Non-pigmented ciliary epithelial cell (primary cell): ENCODE measurements at places on chromosomes 1 and 21.

- no peak for DNase-seq
Measured at GRCh38 chr1:8796812-8797211, 20.6 kb downstream of the RERE start.

DNA sequence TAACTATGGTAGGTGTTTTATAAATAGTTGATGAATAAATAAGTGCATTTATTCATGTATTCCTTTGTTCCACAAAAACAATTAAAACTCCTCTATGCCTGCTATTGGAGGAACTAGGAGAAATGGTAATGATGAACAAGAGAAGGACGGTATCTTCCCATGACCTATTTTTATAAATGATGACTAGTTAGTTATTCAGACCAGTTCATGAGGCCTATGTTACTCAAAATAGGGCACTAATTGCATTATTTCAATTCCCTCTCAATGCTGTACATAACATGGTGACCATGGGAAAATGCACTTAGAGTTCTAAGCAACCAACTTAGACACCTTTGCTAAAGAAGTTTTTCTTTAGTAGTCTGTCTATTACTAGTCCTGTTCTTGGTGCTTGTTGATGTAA, 53.1 kb downstream of the XCL1 start:
- DNase-seq = no peak

GRCh38 chr1:209620487-209620884, 31.7 kb downstream of the LAMB3 start:
- DNase-seq = no peak

DNA sequence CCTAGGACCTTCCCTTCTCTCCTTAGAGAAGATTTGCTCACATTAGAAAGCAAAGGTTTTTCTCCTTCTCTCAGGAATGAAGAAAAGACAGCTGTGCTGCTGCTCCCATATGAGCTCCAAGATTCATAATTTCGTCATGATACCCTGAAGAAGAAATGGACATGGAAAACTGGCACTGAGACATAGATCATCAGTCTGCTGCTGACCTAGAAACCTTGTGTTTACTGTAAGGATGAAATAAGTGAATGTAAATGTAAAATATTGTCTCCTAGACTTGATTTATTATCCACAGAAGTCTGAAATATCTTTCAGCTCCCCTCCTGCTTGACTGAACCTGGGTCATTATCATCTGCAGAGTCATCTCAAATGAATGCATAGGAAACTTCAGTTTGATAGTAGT, 77.9 kb downstream of the ZC3H11B start:
- no peak for DNase-seq

DNA sequence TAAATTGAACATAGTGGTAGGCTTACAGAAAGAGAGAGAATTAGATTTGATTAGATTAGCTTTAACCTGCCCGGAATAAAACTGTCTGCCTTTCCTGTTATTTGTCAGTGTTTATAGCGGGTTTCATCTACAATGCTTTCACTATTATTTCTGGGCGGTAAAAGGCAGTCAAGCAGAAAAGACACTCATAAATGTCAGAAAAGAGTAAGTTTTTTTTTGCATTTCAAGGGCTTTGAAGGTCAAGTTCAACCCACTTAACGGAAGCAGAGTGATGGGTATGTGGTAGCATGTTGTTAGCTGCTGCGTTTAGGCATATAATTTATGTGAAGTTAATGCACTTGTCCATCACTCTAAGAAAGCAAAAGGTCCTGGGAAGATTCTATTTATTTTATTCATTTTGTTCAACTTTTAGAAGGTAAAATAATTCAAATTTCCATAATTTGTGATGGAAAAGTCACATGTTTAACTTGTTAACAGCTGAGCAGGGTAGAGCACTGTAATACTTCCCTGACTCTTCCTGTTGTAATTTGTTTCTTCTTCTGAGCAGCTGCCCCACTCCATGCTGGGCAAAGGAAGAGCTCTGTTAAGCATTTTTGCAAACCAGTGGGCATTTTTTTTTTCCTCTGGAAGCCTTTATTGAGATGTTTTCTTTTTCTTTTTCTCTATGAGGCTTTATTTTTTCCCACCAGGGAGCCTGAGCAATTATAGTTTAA, 220.1 kb downstream of the ST6GALNAC3 start:
- no peak for DNase-seq

GRCh38 chr1:153796786-153797659, 21.8 kb downstream of the SLC27A3 start:
- no peak for DNase-seq

DNA sequence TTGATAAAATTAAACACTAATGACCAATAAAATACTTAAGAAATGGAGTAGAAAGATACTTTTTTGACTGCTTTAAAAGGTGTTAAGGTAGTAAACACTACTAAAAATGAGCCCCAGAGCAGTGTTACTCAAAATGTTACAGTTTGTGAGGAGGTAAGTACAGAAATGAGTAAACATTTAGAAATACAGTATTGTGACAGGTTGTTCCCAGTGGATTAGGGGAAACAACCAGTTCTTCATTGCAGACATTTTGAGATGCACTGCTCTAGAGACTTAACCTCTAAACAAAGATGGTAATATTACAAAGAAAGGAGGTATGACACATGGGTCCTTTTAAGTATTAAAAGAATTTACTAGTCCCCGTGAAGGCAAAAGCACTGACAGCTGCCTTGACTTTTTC, 12.7 kb downstream of the DHX9 start:
- no peak for DNase-seq

- DNase-seq = peak; percentile 37
Measured at GRCh38 chr1:234699795-234700665, 90.1 kb upstream of the IRF2BP2 start.

- no peak for DNase-seq
Measured at GRCh38 chr1:150476754-150477153, 10.5 kb upstream of the TARS2 start.

- peak; percentile 65 for DNase-seq
Measured at GRCh38 chr1:77322061-77322900, 40.5 kb downstream of the AK5 start.

GRCh38 chr1:59502009-59502691, 205.3 kb downstream of the FGGY start:
- DNase-seq = no peak

GRCh38 chr1:217331698-217332097, 299.2 kb downstream of the GPATCH2 start:
- DNase-seq = no peak

DNA sequence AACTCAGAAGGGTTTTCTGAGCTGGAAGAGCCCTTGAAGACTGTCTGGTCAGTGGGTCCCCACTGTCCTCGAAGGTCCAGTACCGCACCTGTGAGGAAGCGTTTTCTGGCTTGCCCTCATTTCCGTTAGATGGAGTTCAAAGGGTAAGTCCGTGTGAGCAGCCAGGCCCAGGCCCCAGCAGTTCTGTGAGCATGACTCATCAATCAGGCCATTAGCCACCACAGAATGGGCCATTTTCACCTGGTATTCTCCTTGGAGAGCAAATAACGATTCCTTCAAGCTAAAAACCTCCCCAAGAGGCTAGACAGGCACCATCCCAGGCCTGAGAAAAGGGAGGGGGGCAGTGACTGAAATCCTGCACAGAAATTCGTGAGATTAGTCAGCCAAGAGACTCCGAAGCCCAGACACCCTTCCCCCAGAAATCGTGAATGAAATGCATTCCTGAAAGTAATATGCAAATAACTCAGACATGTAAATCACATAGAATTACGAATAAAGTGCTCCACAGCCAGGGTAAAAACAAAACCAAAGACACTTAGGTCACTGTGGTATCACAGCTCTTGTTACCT, 66.0 kb downstream of the BCAR3 start:
- peak; percentile 60 for DNase-seq

- no peak for DNase-seq
Measured at GRCh38 chr1:116902027-116902426, 7.7 kb upstream of the PTGFRN start.

- DNase-seq = peak; percentile 97
Measured at GRCh38 chr1:85330711-85331290, 54.4 kb upstream of the BCL10 start.

DNA sequence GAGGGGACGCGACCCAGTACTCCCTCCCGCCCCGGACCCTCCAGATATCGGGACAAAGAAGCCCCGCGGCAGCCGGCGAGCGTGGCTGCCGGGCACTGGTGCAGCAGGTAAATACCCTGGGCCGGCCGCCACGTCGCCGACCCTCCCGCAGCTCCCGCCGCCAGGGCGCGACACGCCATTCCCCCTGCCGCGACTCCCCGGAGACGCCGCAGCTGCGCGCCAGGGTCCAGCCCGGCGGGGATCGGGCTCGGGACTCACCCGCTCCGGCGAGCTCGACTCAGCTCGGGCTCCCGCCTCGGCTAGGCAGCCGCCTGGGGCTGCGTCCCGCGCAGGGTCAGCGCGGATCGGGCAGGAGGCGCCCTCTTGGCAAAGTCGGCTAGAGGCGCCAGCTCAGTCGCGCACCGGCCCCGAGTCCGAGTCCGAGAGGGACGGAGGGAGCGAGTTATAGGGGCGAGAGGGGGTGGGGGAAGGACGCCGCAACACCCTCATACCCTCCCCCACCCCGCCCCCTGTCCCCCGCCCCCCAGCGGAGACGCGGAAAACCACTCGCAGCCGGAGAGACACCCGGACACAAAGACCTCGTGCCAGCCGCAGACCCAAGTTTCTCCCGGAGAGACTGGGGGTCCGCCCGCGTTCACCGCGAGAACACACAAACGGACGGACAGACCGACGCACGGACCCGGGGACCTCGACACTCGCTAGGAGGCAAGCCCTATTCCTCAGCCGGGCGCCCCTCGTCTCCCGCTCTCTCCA, 985 bp downstream of the SYT6 start:
- no peak for DNase-seq

GRCh38 chr1:224188286-224188685, 5.2 kb downstream of the DEGS1 start:
- no peak for DNase-seq
